ENCODE measurements at places on chromosomes 11 and 22. TPM values are rescaled to one million over a fixed set of nuclear protein-coding genes. Genes with fewer than 3 reads are reported as not detected.

RFPL3 gene
- not detected for total RNA-seq

DNA sequence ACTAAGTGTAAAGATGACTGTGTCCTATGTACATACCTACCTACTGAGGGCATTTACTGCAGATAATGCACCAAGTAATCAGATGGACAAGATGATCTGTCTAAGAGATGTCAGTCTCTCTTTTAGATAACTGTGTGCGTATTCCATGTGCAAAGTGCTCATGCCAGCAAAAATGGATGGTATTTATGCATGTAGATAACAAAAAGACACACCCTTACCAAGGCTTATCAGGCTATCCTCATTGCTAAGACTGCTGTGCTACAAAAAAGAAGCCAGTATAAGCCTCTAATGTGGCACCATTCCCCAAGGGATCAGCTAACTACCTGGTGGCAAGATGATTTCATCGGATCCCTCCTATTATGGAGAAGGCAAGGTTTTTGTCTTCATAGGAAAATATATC lies 34.3 kb upstream of the CD44 start:
- peaks cover 16% of the 10 kb centered on the region for H3K4me1 ChIP-seq
- no peak overlapping the region for H3K4me3 ChIP-seq
- DNase-seq, result no peak
- H3K27ac ChIP-seq, result no peak overlapping the region
- no peaks in the 10 kb centered on the region for H3K36me3 ChIP-seq

TUB gene
- total RNA-seq, result 5.2 TPM

- peak overlapping the region; percentile 2 for H3K27ac ChIP-seq
- peaks cover 23% of the 10 kb centered on the region for H3K4me1 ChIP-seq
- peaks cover 20% of the 10 kb centered on the region for H3K36me3 ChIP-seq
- H3K27me3 ChIP-seq, result no peaks in the 10 kb centered on the region
- DNase-seq, result no peak
These were observed 43.5 kb downstream of the PPFIA1 start for GRCh38 chr11:70313945-70314344.

- no peaks in the 10 kb centered on the region for H3K36me3 ChIP-seq
- DNase-seq, result no peak
- H3K27ac ChIP-seq, result no peak overlapping the region
- H3K27me3 ChIP-seq, result no peaks in the 10 kb centered on the region
- no peak overlapping the region for H3K4me3 ChIP-seq
These were observed 91.3 kb upstream of the SLC25A18 start for GRCh38 chr22:17471886-17472535.

Measured in lower lobe of right lung (tissue), 2 donors.